IPS-NIHi11 (cell line): ENCODE measurements at places on chromosomes 4 and X.

DNA sequence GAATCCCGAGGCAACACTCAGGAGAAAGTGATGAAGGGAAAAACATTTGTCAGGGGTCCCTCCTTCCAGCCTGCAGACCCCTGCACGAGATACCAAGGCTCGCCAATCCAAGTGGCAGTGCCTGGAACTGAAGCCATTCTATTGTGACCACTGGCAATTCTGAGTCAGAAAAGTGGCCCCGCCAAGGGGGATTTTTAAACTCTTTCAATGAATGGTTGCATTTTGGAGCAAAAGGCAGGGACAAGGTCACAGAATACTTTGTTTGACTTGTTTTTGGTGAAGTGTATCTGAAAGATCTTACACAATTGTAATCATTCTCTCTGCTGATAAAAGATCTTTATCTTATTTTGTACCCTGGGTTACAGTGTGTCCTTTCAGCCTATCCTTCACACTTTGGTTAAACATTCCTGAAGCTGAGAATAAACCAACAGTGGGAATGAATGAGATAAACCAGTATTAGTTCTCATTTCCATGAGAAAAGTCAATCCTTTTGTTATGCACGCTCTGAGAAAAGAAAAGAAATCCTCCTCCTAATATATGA, 115.9 kb upstream of the PDLIM3 start:
- peak; percentile 24 for DNase-seq

DNA sequence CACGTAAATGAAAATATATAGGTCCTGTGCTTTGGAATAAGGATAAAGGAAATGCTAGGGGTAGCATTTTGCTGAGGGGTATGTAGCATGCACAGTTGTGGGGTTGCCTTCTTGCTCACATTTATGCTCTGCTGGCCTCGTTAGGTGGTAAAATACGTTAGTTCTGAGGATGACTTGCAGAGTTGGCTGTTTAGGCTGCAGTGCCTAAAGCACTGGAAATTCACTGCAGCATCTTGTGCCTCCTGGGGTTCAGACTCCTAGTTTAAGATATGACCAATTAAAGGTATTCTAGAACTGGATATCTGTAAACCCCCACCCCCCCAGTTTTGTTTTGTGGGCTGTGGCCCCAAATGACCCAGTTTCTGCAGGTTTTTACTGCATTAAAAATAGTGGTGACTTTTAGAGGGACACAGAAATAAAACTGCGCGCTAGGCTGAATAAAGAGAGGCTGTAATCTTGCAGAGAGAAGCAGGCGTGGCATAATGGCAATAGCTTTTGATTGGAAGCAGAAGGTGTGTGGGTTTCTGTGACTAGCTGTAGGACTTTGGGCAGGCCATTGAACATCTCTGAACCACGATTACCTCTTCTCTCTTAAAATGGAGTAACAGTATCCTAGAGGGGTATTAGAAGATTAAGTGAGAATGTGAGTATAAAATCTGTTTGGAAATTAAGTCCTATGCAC, 79.3 kb downstream of the REPS2 start:
- no peak for DNase-seq

- no peak for DNase-seq
Observed at GRCh38 chr4:6763330-6763851, 19.1 kb upstream of the KIAA0232 start.

- peak; percentile 72 for DNase-seq
Observed at GRCh38 chrX:71253253-71254091, 468 bp downstream of the ZMYM3 start.

- DNase-seq = no peak
Observed at GRCh38 chr4:99651811-99652485, 5.7 kb downstream of the C4orf54 start.

DNA sequence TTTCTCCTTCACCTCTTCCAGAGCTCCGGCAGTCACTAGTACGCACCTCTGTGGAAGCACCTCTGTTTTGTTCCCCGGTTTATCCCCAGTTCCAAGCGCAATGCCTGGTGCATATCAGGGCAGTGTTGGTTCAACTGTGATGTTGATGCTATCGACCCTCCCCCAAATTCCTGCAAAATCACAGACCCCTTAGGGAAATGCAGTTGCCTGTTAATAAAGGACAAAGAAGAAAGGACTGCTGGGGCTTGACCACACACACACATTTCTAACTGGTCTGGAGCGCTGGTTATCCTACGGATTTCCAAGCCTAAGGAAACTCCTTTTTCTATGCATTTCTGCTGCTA, 530 bp upstream of the NMU start:
- peak; percentile 21 for DNase-seq

GRCh38 chrX:41275661-41276609, 58.0 kb upstream of the DDX3X start:
- peak; percentile 78 for DNase-seq

DNA sequence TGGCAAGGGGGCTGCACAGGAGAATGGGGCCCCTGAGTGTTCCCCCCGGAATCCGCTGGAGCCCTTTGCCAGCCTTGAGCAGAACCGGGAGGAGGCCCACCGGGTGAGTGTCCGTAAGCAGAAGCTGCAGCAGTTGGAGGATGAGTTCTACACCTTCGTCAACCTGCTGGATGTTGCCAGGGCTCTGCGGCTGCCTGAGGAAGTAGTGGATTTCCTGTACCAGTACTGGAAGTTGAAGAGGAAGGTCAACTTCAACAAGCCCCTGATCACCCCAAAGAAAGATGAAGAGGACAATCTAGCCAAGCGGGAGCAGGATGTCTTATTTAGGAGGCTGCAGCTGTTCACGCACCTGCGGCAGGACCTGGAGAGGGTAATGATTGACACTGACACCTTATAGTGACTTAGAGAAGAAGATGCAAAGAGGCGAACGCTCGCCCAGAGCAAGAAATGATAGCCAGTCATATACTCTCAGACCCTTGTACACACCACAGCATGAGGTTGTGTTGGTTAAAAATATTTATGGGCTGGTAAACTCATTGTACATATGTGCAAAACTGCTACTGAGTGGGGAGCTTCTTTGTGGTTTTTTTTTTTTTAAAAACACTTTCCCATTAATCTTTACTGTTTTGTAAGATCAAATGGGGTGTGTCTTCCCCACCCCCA, 52.5 kb downstream of the JADE1 start:
- DNase-seq = no peak

DNA sequence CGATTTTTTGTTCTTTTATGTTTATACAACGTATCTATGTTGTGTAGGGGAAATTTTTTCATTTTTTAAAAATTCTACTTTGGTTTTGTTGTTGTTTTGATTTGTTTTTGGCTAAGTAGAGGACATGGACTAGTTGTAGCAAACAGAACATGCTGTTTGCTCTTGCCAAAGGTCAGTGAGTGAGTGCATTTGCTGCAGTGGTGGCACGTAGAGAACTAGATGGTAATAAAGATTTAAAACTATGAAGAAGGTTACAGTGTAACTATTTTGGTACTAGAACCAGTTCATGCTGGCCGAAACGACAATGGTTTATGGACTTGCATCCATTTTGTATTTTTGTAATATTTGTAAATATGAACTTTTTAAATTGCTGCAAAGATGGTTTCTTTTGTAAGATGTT, 1.9 kb upstream of the SCML1 start:
- no peak for DNase-seq

- DNase-seq = no peak
Observed at GRCh38 chr4:147840838-147841738, 109.2 kb downstream of the ARHGAP10 start.

DNA sequence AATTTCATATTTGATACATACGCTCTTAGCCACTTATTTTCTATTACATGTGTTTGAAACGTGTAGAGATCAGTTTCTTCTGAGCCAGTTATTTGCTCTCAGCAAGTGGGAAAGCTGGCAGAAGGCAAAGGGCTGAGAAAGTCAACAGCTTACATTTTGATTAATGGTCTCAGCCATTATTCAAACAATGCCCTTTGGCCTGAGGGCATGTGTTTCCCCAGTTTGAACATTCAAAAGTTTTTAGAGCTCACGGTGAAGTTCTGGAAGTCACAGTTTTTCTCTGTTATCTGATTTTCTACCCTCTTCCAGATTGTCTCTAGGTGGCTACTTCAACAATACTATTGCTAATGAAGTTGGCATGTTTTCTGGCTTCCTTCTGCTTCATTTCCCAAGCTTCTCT, 591.8 kb upstream of the CPEB2 start:
- no peak for DNase-seq

DNA sequence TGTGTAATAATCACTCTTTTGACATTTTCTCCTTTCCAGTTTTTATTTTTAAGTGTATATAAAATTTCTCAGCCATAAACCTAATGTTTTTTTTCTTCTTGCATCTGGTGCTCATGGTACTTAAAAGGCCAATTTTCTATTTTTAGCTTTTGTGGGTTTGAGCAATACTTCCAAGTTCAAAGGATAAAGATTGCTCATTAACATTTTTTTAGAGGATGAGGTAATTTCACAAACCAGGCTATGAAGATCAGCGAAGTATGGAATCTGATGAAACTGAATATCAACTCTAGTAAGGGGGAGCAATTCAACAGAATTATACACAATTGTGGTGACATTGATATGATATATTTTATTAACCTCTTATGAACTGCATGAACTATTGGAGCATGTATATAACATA, 25.8 kb upstream of the KLHL34 start:
- DNase-seq = no peak

DNA sequence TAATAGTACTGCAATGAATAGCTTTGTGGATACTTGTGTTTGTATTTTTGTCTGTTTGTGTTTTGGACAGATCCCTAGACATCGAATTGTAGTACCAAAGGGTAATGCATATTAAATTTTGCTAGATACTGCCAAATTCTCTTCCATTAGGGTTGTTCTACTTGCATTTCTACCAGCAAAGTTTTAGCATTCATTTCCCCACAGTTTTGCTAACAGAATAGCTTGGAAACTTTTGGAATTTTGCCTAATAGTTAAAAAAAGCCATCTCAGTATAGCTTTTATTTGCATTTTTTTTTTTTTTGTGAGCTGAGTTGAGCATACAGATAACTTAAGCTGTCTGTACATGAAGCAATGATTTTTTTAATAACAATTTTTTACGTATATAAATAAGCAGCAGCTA, 1084.9 kb downstream of the ADGRL3 start:
- no peak for DNase-seq

DNA sequence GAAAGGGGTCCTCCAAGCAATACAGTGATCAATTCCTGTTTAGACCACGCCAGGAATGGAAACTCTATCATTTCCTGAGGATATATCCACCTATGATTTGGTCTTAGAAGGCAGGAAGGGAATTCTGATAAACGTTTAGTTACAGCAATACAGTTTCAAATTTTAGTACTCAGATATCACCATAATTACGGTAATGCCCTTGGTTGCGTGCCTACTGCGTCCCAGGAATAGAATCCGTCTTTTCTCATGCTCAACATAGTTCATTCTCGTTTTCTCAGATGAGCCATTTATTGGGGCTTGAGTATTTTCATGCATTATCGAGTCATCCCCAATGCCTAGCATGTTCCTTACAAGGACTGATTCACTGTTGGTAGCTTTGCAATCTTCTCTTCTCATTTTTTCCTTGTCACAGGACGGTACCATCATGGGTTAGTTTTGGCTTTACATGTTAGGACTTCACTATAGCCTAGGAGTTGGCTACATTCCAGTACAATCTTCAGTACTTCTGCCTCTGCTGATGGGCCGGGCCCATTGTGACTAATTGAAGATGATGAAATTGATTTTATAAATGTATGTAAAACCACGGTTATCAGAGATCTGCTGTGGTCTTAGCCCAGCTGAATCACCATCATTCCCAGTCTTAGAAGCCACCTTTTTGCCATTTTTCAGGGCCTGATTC, 4.4 kb upstream of the PRKX start:
- no peak for DNase-seq

DNA sequence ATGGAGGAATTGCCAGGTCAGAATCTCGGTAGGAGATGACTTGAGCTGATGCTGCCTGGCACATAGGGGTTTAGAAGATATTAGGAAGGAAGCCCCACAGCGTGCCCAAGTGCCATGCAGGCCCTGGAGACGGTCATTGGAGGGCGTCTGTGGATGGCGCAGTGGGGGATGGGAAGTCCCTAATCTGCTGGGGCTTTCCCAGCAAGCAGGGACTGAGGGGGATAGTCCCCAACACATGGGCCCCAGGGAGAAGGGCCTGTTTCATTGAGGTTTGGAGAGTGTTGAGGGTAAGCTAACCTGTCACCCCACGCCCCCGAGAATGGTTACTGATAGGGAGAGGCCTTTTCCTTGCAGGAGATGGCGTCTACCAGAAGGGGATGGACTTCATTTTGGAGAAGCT, 7.8 kb downstream of the TAFAZZIN start:
- DNase-seq = no peak

- no peak for DNase-seq
Observed at GRCh38 chr4:155964016-155964891, 10.6 kb upstream of the CTSO start.

GRCh38 chr4:2805712-2806389, 13.0 kb downstream of the SH3BP2 start:
- no peak for DNase-seq

DNA sequence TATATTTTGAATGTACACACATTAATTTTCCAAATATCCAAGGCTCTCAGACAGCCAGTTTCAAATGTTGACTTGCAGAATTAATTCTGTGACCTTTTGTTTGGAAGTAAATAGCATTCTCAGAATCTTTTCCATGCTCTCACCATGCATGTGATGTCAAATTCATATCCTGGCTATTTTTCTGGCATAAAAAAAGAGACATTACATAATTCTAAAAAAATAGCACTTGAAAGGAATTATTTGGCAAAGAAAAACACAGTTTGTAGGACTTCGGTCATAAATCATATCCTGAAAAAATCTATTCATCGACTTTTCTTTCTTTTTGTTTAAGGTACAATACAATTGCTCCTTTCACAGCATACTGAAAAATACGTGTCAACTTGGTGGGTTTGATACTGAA, 111.2 kb downstream of the GLRA3 start:
- no peak for DNase-seq

DNA sequence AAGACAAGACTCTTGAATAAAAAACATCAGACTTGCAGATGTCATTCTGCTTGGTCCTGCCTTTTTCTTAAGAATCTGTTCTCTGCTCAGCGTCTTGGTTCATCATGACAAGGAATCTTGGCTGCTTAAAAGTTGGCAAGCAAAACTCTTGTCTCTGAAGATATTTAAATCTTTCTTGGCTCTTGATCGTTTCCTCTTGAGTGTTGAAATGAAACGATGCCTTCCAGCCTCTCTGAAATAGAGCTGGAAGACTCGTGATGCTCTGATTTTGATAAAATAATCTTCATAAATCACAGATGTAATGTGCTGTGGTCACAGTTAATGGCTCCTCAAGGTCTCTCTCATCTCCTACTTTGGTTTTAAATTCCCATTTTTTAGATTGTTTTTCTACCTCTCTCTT, 39.9 kb upstream of the TMEM192 start:
- DNase-seq = no peak
